ENCODE measurements at places on chromosomes 12 and 14.
A peak's percentile ranks its signal among the peaks of the same experiment; 100 is the strongest.

- no peak overlapping the region for H3K4me3 ChIP-seq
- no peaks in the 10 kb centered on the region for H3K4me1 ChIP-seq
- DNase-seq: no peak
- H3K36me3 ChIP-seq: no peaks in the 10 kb centered on the region
- H3K27ac ChIP-seq: no peak overlapping the region
Measured at GRCh38 chr12:2561367-2561766, 233.4 kb upstream of the FKBP4 start.

DNA sequence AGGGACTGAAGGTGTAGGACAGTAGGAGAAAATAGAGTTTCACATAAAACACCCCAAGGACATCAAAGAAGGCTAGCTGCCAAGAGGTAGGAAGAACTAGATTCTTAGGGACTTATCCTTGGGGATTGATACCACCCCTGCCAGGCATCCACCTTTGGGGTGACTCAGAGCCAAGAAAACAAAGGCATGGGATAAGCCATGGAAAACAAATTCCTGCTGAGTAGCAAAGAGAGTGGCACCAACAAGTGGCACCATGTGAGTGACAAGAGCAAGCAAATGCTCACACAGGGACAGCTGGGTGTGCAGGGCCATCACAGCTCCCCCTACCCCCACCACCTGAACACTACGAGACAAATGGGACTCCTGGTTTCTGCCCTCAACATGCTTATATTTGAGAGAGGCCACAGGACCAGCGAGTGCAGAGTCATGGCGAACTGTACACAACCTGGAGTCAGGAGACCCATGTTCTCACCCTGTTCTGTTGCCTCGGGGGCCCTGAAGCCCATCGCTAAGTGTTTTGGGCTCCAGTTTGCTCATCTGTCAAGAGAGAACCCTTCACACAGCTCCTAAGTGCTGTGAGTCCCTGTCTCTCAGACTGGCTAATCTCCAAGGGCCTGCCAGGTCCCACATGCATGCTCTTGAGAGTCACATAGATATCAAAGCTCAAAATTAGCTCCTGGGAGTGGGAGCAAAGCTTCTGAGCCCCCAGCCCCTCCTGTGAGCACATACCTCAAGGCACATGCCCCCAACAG lies 91.9 kb downstream of the DPF3 start:
- DNase-seq: no peak
- H3K4me3 ChIP-seq: no peak overlapping the region

GRCh38 chr12:41064411-41064810 lies 123.7 kb upstream of the PDZRN4 start:
- H3K4me1 ChIP-seq: no peaks in the 10 kb centered on the region
- H3K27ac ChIP-seq: no peak overlapping the region
- no peaks in the 10 kb centered on the region for H3K27me3 ChIP-seq
- DNase-seq: no peak
- no peak overlapping the region for H3K4me3 ChIP-seq
- H3K36me3 ChIP-seq: no peaks in the 10 kb centered on the region

DNA sequence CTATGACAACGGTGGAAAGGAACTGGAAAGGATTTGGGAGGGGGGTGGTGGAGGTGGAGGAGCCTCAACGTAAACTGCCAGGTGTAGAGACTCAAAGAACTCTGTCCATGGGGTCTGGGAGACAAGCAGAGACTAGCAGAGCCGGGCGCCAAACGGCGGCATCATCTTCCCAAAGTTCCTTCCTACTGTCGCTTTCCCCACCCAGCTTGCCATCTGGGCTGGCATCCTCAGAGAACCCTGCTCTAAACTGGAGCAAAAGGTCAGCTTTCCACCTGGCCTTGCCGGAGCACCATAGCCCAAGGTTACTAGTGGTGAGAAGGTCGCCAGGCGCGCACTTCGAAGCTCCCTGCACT lies 4.0 kb upstream of the IRF2BPL start:
- H3K4me1 ChIP-seq: peaks cover 62% of the 10 kb centered on the region
- peak overlapping the region; percentile 78 for H3K4me3 ChIP-seq
- no peaks in the 10 kb centered on the region for H3K36me3 ChIP-seq
- peak overlapping the region; percentile 90 for H3K27ac ChIP-seq

DNA sequence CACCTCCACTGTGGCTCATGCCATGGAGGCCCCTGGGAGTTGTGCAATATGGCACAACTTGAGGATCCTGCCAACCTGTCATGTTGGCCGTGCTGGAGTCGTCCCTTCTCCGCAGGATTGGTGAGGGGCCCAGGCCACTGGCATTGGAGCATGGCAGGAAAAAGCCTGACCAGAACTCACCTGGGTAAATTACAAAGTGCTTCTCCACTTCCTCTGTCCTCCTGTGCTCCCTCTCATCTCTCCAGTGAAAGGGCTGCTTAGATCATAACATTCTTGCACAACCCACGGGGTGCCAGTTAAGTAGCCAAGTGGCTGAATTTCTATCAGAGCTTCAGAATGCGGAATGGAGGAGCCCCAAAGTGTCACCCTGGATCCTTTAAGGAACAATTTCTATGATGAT lies 381.0 kb downstream of the DPF3 start:
- H3K27ac ChIP-seq: no peak overlapping the region
- H3K4me3 ChIP-seq: no peak overlapping the region
- no peaks in the 10 kb centered on the region for H3K36me3 ChIP-seq
- no peaks in the 10 kb centered on the region for H3K27me3 ChIP-seq
- peaks cover 11% of the 10 kb centered on the region for H3K4me1 ChIP-seq
- no peak for DNase-seq

GRCh38 chr14:77562681-77563080 lies 53.8 kb downstream of the SPTLC2 start:
- H3K4me3 ChIP-seq: no peak overlapping the region
- H3K27ac ChIP-seq: no peak overlapping the region

DNA sequence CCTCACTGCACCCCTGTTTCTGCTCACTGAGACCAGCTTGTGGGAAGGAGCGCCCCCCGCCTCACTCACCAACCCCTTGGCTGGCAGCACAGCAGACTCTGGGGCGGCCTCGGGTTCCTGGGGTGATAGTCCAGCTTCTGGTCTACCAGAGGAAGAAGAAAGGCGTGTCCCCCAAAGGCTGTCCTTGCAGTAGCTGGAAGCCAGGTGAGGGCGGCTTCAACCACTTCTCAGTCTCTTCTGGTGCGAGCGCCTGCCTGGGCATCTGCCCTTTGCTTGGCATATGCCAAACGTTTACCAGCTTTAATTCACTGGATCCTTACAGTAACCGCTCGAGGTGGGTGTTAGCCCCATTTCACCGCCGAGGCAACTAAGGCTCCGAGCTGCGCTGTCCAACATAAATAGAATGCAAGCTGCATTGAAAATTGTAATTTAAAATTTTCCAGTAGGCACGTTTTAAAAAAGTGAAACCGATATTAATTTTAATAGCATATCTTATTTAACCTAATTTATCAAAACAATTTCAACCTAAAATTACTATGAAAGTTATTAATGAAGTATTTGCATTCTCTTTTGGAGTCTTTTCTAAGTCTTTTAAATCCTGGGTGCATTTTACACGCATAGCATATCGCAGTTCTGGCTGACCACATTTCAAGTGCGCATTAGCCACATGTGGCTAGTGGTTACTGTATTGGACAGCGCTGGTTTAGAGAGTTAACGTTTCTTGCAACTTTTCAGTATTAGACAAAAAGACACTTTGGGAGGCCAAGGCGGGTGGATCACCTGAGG lies 872 bp downstream of the FAM177A1 start:
- H3K4me1 ChIP-seq: peaks cover 21% of the 10 kb centered on the region
- no peaks in the 10 kb centered on the region for H3K27me3 ChIP-seq
- no peaks in the 10 kb centered on the region for H3K36me3 ChIP-seq
- H3K27ac ChIP-seq: peak overlapping the region; percentile 98

DNA sequence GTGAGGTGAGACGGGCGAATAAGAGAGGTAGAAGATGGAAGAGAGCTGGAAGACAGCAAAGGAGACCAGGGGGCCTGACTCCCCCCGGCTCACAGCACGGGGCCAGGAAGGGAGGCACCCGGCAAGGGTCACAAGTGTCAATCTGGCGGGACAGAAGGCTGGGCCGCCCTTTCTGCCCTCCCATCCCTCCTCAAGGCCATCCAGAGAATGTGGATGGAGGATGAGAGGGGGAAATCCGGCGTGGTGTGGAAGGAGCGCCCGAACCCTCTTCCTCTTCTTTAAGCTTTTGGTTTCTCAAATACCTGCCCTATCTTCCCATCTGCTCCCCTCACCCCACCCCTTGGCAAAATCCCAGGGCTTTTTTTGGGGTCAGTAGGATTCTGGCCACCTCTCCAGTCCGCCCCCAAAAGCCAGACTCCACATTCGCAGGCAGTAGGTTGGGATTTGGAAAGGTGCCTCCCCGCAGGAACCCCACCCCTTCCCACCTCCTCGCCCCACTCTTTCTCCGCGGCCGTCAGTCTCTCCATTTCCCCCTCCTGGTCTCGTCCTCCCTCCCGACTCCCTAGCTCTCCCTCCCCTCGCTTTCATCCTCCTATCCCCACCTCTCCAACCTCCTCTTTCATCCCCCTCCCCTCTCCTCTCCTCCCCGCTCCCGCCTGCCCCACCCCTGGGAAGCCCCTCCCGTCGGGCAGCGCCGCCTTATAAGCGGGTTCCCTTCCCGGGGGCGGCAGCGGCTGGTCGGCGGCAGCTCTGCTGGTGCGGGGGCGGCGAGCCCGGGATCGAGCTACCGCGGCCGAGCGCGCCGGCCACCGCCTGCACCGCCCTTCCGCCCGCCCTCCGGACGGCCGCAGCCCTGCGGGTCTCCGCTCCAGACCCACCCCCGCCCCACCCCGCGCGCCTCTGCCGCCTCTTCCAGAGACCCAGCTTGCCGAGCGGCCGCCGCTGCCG lies at the start of gene PTMS:
PTMS (plus strand) TSS at position 730 of the 948 bp plus-strand sequence. CDS start 343 bp downstream, outside the sequence.
- H3K4me3 ChIP-seq: peak within 1 kb of the TSS; percentile 55
- H3K27ac ChIP-seq: peak within 1 kb of the TSS; percentile 54
- H3K27me3 ChIP-seq: no peaks in the 10 kb centered on the region
- peaks cover 32% of the 10 kb centered on the region for H3K4me1 ChIP-seq
- no peak for DNase-seq

GRCh38 chr12:31316891-31317290 lies 9.1 kb downstream of the SINHCAF start:
- H3K4me3 ChIP-seq: peak overlapping the region; percentile 56
- DNase-seq: no peak
- no peaks in the 10 kb centered on the region for H3K27me3 ChIP-seq
- H3K4me1 ChIP-seq: peaks cover 68% of the 10 kb centered on the region
- H3K27ac ChIP-seq: peak overlapping the region; percentile 68

GRCh38 chr12:27221625-27222387 lies 22.3 kb upstream of the STK38L start:
- no peaks in the 10 kb centered on the region for H3K4me1 ChIP-seq
- no peaks in the 10 kb centered on the region for H3K27me3 ChIP-seq

GRCh38 chr14:105879867-105880561 lies 353.6 kb downstream of the TMEM121 start:
- H3K27me3 ChIP-seq: no peaks in the 10 kb centered on the region
- H3K27ac ChIP-seq: no peak overlapping the region
- no peaks in the 10 kb centered on the region for H3K4me1 ChIP-seq
- no peak overlapping the region for H3K4me3 ChIP-seq

DNA sequence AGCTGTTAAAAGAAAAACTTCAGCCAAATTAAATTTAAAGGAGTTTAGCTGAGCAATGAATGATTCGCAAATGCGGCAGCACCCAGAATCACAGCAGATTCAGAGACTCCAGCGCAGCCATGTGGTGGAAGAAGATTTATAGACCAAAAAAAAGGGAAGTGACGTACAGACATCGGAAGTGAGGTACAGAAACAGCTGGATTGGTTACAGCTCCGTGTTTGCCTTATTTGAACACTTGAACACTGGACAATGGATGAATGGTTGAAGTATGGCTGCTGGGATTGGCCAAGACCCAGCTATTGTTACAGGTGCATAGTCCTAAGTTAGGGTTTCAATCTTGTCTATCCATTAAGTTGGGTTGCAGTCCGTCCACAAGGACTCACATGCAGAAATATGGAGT lies 42.6 kb downstream of the GALNT8 start:
- H3K27me3 ChIP-seq: no peaks in the 10 kb centered on the region
- no peaks in the 10 kb centered on the region for H3K4me1 ChIP-seq
- no peak overlapping the region for H3K27ac ChIP-seq
- H3K36me3 ChIP-seq: no peaks in the 10 kb centered on the region
- no peak overlapping the region for H3K4me3 ChIP-seq

DNA sequence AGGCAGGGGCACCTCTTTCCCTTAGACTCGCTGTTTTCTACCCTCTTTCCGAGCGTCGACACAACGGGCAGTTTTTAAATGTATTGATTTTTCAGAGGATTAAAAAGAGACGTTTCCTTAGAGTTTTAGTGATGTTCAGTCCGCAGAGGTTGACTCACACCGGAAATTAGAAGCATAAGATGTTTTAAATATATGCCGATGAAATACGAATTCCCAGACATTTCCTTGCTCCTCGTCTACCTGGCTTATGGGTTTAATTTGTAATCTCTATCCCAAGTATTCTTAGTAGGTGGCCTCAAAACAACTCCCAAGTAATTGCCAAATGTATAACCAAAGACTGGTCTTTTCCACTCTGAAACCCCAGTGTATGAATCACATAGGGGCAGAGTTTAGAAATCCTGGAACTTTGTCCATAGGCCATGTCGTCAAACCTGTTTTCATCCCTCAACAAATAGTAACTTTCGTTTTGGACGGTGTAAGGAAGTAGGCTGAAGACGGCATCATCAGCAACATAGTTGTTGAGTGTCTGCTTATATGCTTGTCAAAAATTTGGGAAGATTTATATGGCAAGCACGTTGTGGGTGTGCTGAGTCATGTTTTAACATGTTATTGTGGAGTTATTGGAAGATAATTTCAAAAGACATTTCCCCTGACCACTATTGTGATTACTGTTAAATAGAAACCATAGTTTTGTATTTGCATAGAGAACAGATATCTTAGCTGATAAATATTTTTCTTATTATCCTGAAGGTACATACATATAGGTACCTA lies 824 bp downstream of the TBK1 start:
- no peaks in the 10 kb centered on the region for H3K36me3 ChIP-seq
- H3K4me1 ChIP-seq: peaks cover 41% of the 10 kb centered on the region
- H3K27ac ChIP-seq: peak overlapping the region; percentile 89
- no peak for DNase-seq
- H3K27me3 ChIP-seq: no peaks in the 10 kb centered on the region

DNA sequence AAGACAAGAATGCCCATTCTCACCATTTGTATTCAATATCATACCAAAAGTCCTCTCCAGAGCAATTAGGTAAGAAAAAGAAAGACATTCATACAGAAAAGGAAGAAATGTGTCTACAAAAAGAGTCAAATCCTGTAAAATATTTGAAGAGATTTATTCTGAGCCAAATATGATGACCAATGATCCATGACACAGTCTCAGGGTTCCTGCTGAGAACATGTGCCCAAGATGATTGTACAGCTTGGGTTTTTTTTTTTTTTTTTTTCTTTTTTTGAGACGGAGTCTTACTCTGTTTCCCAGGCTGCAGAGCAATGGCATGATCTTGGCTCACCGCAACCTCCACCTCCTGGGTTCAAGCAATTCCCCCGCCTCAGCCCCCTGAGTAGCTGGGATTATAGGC lies 296.2 kb downstream of the C12orf75 start:
- H3K27me3 ChIP-seq: no peaks in the 10 kb centered on the region
- no peak for DNase-seq
- no peaks in the 10 kb centered on the region for H3K4me1 ChIP-seq
- H3K4me3 ChIP-seq: no peak overlapping the region
- no peak overlapping the region for H3K27ac ChIP-seq

GRCh38 chr12:55877824-55878223 lies 35.1 kb upstream of the MMP19 start:
- H3K27ac ChIP-seq: no peak overlapping the region
- no peak for DNase-seq
- no peak overlapping the region for H3K4me3 ChIP-seq
- no peaks in the 10 kb centered on the region for H3K4me1 ChIP-seq
- no peaks in the 10 kb centered on the region for H3K36me3 ChIP-seq
